AG09319 (cell line): ENCODE measurements at places on chromosomes 4 and X.

DNA sequence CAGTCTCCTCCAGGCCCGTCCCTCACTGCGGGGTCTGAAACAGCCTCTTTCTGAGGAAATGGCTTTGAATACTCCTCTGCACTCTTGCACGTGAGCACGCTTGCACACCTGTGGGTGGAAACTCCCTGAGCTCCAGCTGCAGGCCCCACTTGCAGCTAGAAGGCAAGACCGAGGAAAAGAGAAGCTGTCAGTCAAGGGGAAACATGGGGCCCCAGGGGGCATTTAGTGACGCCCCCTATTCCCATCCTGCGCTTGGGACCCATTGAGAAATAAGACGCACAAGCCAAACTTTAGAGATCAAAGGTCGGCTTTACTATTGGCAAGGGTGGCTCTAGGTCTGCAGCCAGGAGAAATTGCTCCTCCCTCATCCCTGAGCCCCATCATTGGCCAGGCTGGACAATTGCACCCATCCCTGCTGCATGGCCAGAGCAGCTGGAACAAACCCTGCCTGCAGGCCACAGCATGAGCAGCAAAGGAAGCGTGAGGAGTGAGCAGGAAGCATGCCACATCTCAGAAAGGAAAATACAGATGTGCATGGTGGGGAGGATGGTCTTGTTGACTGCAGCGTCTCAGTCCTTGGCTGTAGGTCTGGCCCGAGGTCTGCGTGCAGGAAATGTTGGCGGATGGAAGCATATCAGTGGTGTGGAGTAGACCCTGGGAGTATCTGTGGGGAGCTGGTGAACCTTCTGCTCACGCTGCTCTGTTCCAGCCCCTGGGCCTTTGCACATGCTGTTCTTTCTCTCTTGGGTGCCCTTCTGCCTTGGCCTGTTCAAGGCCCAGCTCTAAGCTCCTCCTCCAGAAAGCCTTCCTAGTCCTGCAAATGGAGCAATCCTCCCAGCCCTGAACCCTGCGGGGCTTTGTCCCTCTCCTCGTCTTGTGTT lies 93.9 kb downstream of the PSAPL1 start:
- no peak for DNase-seq

DNA sequence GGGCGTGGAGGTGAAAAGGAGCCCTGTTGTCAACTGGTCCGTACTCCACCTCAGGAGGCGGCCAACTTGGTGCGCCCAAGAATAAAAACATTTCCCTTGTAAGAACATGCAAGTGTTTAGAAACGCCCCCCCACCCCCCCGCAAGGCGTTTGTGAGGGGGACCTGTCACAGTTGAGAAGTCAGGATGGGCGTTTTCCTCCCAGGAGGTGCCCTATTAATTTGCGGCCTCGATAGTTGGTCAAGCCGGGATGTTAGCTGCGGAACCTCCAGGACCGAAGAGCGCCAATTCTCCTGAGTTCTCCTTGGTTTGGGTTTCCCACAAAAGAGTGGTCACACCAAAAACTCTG lies 651 bp upstream of the SAP30 start:
- DNase-seq: no peak

DNA sequence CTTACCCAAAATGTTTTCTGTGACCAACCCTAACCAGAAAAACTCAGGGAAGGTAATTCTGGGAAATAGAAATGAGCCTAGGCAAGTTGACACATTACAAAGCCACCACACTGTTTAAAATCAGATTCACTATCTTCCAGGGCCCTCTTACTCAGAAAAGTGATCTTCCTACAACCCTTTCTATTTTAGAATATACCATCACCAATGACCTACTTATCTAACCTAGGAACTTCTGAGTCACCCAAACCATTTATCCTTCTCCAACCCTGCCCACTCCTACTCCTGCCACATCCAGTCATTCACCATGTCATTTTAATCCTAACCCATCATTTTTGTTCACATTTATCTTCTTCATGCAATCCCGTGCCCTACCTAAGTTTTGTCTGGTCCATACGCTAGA lies 89.9 kb downstream of the FTHL17 start:
- DNase-seq: no peak

DNA sequence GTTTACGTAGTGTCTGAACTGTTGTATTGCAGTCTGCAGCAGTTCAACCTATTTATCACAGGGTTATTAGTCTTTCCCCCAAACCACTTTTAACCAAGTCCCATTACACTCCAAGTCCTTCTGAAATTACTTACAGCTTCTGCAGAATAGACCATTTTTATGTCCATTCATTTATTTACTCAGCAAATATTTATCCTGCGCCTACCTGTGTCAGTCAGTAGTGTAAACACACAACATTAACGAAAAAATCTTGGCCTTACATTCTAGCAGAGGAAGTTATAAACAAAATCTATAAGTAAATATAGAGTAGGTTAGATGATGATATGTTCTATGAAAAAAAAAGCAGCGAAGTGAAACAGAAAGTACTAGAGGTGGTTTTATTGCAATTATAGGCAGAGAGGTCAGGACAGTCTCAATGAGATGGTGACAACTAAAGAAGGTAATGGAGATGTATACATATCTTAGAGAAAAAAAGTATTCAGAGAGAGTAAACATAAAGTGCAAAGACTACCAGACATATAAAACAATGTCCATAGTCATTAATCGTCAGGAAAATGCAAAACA lies 534.7 kb downstream of the KCNIP4 start:
- no peak for DNase-seq

- DNase-seq: no peak
These were observed 106.9 kb downstream of the PPARGC1A start for GRCh38 chr4:23782778-23783437.

- no peak for DNase-seq
These were observed 390.3 kb downstream of the SH2D1A start for GRCh38 chrX:124736553-124737270.

DNA sequence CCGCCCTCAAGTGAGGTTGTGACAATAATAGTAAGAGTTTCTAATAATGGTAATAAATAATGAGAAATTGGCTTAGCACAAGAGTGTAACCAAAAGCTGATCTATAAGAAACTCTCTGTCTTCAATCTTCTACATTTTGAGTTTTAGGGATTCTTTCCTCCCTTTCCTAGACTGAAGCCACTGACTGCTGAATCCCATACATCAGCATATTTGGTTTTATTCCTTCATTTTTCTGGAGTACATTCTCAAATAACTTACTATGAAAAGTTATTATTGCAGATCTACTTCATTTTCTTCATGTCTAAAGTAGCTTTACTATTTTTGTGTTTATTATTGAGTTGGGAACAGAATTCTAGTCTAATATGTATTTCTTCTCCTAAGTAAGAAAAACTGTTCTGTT lies 49.9 kb upstream of the ADAD1 start:
- no peak for DNase-seq

DNA sequence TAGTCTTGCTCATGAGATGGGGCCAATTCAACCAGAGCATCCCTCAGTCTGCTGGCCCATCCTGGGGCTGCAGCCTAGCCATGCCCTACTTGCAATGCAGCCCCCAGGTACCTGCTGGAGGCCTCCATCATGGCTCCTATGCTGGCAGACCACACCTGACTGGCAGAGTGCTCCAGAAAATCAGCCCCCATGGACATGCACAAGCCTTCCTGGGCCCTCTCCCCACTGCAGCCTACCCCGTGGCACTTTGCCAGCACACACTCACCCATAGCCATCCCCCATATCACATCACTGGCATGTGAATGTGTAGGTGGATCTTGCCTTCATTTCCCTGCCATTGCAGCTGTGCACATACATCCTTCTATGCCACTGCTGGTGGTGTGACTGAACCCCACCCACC lies 381.8 kb downstream of the UBE2NL start:
- no peak for DNase-seq

DNA sequence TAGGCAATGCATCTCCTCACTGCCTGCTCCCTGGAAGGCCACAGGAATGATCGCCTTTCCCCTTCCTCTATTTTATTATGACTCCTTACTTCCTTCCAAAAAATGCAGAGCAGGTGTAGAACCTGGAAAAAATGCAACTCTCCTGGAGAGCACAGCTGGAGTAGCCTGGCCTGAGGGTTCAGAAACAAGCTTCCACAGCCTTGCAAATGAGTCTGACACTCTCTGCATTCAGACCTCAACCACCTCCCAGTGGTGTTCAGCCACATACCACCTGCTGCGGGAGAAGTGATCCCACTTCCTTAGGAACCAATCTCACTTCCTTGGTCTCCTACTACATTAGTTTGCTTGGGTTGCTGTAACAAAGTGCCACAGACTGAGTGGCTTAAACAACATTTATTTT lies 368.1 kb upstream of the NOCT start:
- DNase-seq: no peak

- no peak for DNase-seq
These were observed 60.9 kb downstream of the RTL9 start for GRCh38 chrX:110419512-110419911.

GRCh38 chrX:130916636-130917422 lies 13.8 kb upstream of the ENOX2 start:
- no peak for DNase-seq

DNA sequence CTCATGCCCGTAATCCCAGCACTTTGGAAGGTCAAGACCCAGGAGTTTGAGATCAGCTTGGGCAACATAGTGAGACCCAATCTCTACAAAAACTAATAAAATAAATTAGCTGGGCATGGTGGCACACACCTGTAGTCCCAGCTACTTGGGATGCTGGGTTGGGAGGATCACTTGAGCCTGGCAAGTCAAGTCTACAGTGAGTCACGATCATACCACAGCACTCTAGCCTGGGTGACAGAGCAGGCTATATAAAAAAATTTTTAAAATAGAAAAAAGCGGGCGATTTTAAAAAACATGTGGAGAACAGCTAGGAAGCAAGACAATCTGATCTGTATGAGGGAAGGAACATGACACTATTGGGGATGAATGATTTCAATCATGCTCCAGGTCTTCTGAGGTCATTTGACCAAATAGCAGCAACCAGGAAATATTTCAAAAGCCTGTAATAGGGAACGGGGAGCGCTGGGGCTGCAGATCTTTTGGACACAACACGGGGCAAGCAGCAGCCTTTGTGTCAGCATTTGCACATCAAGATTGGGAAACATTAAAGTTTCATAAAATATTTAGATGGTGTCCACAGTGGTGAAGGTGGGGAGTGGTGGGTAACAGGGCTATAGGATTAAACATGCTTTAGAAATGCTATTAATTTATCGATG lies 48.3 kb upstream of the GUCY1A1 start:
- DNase-seq: no peak

DNA sequence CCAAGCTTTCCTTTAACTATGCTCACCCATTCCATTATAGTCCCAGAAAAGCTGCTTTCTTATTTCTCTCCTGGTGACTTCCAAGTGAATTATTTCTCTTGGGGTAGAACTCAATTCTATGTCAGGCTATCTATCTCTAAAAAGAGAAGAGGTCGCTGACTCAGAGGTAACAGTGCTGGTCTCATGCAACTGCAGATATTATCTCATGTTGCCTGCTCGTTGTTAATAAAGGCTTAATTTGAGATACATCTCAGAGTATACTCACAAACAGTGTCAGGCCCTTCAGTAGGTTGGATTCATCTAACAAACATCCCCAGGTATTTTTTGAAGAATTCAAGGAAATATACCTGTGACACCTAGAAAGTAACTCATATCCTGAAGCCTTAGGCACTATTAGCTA lies 2.7 kb downstream of the TMEM154 start:
- DNase-seq: no peak

- DNase-seq: peak; percentile 12
These were observed 38.5 kb upstream of the TAPT1 start for GRCh38 chr4:16264798-16265197.

DNA sequence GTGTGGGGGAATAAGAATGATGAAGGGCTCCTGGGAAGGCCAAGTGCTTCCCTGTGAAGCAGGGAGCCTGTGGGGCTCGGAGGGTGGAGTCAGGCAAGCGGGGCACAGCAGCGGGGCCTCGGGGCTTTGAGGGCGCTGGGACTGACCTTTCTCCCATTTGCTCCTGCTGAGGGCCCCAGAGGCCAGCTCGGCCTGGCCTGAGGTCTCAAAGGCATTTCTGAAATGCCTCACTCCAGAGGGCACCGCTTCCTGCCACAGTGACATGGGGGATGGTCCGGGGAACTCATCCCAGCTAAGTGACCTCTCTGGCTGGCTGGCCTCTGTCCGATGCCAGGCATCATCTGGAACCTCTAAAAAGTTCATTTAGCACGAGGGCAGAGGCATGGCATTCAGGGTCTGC lies 98.8 kb upstream of the STX18 start:
- no peak for DNase-seq

GRCh38 chr4:109414938-109415337 lies 18.7 kb upstream of the SEC24B start:
- DNase-seq: no peak

GRCh38 chr4:52838729-52839586 lies 23.2 kb upstream of the RASL11B start:
- DNase-seq: no peak

- DNase-seq: no peak
These were observed 797.3 kb upstream of the FRG1 start for GRCh38 chr4:189143263-189143952.

GRCh38 chr4:163590103-163590502 lies 95.6 kb downstream of the TMA16 start:
- no peak for DNase-seq

- no peak for DNase-seq
These were observed 92.4 kb upstream of the SORBS2 start for GRCh38 chr4:185904381-185904780.

GRCh38 chrX:152821145-152821765 lies 9.3 kb downstream of the CETN2 start:
- DNase-seq: no peak

DNA sequence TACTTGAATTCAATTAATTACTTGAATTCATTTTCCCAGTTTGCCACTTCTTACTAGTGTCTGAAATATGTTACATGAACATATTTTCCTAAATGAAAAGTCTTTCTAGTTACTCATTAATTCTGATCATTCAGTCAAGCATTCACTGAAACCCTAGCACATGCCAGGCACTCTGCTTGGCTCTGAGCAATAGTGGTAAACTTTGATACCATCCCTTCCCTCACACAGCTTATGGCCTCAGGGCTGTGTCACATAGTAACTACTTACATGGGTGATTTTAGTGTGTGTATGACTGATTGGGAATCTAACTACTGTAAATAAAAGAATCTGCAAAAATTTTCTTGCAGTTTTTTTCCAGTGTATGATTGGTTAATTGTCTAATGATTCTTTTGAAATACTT lies 32.7 kb downstream of the METAP1 start:
- no peak for DNase-seq

GRCh38 chr4:122167369-122167768 lies 15.2 kb downstream of the BLTP1 start:
- DNase-seq: no peak

DNA sequence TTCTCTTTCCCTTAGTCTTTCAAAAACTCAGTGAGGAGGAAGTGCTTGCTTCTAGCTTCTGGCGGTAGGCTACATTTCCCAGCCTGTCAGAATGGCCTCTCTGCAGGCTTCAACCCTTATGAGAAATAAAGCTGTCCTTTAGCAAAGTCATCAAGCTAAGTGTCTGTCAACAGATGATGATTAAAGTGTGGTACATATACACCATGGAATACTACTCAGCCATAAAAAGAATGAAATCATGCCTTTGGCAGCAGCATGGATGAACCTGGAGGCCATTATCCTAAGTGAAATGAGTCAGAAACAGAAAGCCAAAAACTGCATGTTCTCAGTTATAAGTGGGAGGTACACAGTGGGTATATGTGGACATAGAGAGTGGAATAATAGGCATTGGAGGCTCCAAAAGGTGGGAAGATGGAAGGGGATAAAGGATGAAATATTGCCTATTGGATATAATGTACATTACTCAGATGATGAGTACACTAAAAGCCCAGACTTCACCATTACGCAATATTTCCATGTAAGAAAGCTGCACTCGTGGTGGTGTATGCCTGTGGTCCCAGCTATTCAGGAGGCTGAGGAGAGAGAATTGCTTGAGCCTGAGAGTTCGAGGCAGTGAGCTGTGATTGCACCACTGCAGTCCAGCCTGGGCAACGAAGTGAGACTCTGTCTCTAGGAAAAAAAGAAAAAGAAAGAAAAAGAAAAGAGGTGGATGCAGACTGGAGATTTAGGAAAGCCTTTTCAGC lies 7.9 kb downstream of the TRIM2 start:
- DNase-seq: no peak
